ENCODE measurements at places on chromosomes 1 and 21.

DNA sequence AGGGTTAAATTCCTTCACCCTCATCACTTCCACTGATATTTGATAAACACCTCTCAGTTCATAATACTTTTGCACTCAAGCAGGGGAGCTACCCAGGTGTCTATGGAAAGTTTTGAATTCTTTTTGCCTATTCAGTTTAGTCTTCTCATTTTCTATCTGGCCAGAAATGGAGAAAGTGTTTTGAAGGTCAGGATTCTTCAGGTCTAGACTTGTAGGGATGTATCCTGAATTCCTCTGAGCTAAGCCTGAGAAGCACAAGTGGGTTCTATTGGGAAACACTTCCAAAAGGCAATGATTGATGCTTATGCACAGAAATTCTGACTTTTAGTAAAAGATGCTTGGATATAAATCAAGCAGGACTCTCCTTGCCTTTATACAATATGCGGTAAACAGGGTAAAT is 217.8 kb upstream of the HOOK1 start:
- DNase-seq: no peak

GRCh38 chr1:228150461-228151179 is 890 bp downstream of the GJC2 start:
- no peak for DNase-seq

DNA sequence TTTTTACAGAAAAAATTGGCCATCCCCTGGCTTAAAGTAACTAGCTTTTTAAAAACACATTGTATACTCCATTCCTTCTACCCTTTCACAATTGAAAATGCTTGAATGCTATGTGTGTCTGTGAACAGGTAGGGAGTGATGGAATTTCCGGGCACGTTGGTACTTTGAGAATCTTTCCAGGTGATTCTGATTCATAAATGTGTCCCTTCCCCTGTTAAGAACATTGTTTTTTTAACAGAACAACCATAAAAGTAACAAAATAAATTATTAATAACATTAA is 57.4 kb upstream of the QSOX1 start:
- DNase-seq: no peak

- DNase-seq: no peak
Observed at GRCh38 chr21:39319251-39319756, 5.9 kb upstream of the BRWD1 start.

GRCh38 chr1:199101635-199102034 is 462.8 kb downstream of the PTPRC start:
- DNase-seq: no peak

DNA sequence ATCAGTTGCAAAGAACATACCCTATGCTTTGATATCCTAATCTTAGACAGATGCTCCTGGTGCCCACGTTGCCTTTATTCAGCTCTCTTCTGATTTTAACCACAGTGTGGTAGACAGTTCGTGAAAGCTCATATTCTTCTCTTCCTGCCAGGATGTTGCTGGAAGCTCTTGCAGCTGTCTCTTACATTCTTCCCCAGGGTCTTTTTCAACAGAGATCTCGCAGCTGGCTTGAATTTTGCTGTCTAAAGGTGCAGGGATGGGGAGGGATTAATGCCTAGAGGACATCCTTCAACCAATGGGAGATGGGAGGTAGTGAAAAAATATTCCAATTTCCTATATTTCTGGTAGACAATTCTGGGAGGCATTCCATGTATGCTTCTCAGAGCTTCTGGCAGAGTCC is 150.0 kb upstream of the APP start:
- DNase-seq: no peak

Measured in NCI-H2081 treated with DMSO at 0.1 percent for 48 hours (cell line).